ENCODE measurements at places on chromosomes 7 and 10.

- no peak for DNase-seq
Measured at GRCh38 chr7:95529701-95530100, 44.0 kb downstream of the ASB4 start.

- DNase-seq: peak; percentile 83
Measured at GRCh38 chr10:87660484-87661133, 931 bp downstream of the PAPSS2 start.

- peak; percentile 37 for DNase-seq
Measured at GRCh38 chr10:95767884-95768556, 12.1 kb downstream of the ENTPD1 start.

GRCh38 chr7:5282543-5283316, at the start of gene SLC29A4:
Gene SLC29A4 (plus strand): TSS chr7:5282943. CDS start chr7:5287817, 4,874 bp downstream.
- no peak for DNase-seq

GRCh38 chr7:112414855-112415490, 35.3 kb upstream of the IFRD1 start:
- DNase-seq: peak; percentile 50

GRCh38 chr10:1468811-1469210, 268.5 kb downstream of the ADARB2 start:
- DNase-seq: no peak
